ENCODE measurements at places on chromosomes 7 and 10.

- DNase-seq = no peak
Measured at GRCh38 chr10:101770331-101771215, 5.3 kb downstream of the FGF8 start.

DNA sequence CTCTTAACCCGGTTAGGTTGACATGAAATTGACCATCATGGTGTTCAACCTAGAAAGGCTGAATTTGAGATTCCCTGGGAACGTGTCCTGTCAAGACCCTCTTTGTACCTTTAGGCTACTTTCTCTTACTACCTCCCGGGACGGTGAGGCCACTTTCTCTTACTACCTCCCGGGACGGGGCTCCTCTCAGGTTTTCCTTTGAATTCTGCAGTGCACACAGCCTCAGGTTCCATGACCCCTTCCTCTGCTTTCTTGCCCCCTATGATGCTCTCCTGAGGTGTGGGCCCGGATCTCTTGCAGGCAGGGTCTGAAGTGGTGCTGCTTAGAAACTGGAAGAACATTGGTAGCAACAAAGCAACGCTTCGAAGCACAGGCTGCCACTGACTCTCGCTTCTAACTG lies 155.3 kb downstream of the CAMK1D start:
- no peak for DNase-seq

GRCh38 chr7:40221836-40222235 lies 87.0 kb downstream of the SUGCT start:
- DNase-seq = no peak

- DNase-seq = no peak
Measured at GRCh38 chr10:1187855-1188557, 131.8 kb downstream of the WDR37 start.

GRCh38 chr7:73829505-73829904 lies 1.3 kb upstream of the CLDN4 start:
- no peak for DNase-seq

DNA sequence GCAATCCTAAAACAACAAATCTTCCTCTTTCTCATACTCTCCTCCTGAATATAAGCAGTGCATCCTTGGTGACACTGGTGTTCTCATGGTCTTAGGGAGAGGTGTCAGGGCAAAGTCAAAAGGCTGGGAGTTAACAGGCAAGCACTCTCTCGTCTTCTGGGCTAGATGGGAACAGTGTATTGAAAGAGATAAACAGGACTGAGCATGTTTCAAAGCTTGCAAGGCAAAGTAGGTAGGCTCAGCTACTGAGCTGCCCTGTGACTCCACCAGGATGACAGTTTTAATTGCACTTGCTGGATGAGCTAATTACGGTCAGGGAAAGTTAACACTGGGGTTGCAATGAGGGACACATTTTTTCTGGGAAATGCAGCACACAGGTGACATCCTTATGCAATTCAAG lies 554.9 kb upstream of the NRP1 start:
- DNase-seq = no peak

All from CD4-positive, alpha-beta T cell treated with Interleukin-6 at 100 ng/mL for 8 hours (primary cell).